ENCODE measurements at places on chromosomes 6 and 20.

DNA sequence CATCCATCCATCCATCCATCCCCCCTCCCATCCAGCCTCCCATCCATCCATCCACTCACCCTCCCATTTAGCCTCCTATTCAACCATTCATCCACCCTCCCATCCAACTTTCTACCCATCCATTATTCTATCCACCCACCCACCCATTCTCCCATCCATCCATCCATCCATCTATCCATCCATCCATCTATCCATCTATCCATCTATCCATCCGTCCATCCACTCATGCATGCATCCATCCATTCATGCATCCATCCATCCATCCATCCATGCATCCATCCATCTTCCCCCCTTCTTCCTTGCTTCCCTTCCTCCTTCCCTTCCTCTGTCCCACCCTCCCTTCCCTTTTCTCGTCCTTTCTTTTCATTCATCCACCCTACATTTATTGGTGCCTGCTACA lies 4.8 kb upstream of the BPIFB4 start:
- DNase-seq = no peak

- no peak for DNase-seq
These were observed 1009.4 kb downstream of the KIF16B start for GRCh38 chr20:15563836-15564235.

DNA sequence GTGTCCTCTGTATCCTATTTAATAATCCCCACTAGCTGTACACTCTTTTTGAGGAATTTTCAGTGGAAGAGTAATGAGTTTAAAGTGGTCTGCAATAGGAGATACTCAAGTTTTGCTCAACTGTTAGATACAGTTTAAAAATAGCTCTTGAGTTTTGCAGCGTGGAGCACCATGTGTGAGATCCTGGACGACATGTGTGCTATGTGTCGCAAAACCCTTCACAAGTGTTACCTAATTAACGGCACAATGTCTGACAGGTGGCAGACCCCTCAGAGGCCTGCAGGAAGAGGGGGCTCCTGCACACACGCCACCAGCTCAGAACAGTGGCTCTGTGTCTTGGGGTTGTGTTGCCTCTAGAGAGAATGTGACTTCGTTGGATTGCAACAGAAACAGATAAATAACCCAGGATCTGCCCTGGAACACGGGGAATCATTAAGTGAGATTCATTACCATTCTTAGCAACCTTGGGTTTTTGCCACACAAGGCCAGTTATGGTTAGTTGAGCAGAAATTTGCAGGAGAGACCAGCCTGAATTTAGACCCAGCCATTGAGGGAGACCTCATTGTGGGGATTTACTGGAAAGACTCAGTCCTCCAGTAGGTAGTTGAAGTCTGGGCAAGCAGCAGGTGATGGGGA lies 73.8 kb downstream of the SASH1 start:
- no peak for DNase-seq

DNA sequence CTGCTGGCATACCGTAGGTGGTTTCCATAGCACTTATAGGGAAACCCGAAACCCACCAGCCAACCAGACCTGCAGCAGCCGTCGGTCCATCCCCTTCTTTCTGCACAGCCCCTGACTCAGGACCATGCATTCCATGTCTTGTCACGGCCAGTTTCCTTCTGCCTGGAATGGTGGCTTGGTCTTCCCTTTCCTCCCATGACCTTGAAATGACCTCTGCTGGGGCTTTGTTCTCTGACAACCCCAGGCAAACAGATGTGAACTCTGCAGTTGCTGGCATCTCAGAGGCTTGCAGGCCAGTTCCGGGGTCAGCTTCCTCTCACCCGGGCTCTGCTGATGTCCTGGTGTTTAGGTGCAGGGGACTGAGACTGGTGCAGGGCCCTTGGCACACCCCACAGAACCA lies 250.8 kb downstream of the SMOC2 start:
- no peak for DNase-seq

DNA sequence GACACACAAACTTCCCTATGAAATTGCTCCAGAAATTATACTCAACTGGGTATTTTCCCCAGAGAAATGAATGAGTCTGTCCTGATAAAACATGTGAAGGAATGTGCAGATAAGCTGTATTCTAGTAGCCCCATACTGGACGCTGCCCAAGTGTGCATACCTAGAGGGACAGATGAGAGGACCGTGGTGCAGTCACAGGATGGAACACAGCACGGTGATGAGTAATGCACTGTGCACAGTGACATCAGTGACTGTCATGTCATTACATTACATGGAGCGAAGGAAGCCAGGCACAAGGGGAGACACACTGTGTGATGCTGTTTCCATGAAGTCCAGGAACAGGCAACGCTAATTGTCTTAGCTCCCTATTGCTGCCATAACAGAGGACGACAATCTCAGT lies 155.5 kb downstream of the CDH4 start:
- no peak for DNase-seq

DNA sequence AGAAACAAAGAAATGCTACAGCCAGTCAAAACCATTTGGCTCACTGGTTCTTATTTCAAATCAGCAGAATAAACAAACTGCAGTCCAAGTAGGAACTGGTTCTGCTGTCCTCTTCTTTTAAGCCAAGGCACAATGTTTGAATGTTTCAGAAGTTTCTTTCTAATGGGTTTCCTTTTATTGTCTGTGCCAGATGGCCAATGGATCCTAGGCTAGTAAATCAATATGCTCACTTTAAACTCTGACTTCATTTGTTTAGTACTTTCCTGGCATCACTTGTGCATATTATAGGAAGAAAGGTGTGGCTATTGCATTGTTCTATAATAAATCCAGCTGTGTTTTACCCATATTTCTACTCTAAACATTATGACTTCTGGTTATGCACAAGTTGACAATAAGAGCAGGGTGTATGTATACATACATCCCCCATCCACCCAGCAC lies 99.7 kb upstream of the PLCB4 start:
- DNase-seq = no peak

- DNase-seq = no peak
These were observed 12.7 kb upstream of the ME1 start for GRCh38 chr6:83443516-83443915.

- DNase-seq = no peak
These were observed 773.6 kb upstream of the SLC35B3 start for GRCh38 chr6:9208966-9209365.

- DNase-seq = no peak
These were observed 231.4 kb downstream of the GJA1 start for GRCh38 chr6:121666814-121667213.
